ENCODE measurements at places on chromosomes 2 and 18.

- DNase-seq, result no peak
Measured at GRCh38 chr2:188404341-188405004, 112.8 kb downstream of the GULP1 start.

GRCh38 chr18:72063001-72063400 lies 481.1 kb downstream of the CBLN2 start:
- no peak for DNase-seq

DNA sequence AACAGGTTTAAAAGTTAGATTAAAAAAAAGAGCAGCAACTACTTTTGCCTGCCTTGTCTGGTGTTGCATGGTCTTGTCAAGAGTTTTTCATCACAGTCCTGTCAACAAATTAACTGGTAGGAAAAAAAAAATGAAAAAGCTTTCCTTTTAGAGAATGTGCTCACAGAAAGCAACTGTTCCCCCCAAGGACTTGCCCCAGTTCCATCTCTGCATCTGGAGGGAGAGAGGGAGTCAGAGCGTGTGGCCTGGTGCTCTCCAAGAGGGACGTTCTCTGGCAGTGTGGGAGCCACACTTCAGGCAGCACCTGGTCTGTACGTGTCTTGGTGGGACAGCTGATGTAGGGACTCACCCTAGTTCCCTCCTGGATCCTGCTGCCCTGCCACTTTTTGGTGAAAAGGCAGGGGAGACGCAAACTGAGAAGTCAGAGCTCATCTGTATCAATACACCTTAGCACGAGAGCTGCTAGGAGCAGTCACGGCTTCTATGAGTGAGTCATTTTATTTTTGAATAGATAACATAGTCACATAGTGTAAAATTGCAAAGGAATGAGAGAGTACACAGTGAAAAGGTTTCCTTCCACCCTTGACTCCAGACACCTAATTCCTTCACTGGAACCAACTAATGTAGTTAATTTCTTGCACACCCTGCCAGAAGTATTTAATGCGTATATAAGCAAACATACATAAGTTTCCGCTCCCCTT lies 172.5 kb upstream of the MGAT5 start:
- no peak for DNase-seq

- DNase-seq, result no peak
Measured at GRCh38 chr2:56811401-56811800, 627.6 kb downstream of the CCDC85A start.

- no peak for DNase-seq
Measured at GRCh38 chr2:101349893-101350662, 37.2 kb downstream of the CREG2 start.

DNA sequence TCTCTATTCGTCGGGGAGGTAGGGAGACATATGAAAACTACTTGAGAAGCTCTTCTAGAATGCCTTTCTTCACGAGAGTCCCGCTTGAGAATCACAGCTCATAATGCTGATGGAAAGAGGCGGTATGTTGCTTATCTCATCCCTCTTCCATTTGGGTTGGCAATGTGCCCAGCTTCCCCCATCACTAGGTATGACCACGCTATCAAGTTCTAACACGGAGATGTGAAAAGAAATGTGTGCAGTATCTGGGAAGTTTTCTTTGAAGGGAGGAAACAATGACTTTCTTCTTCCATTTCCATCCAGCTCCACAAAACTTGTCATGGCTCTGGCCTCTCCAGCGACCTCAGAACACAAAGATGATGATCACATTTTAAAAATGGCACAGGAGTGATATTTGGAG lies 742.4 kb downstream of the DCDC2C start:
- DNase-seq, result no peak

- DNase-seq, result no peak
Measured at GRCh38 chr2:28437149-28437835, 44.6 kb downstream of the FOSL2 start.

- DNase-seq, result no peak
Measured at GRCh38 chr18:23864624-23865023, 149.9 kb upstream of the TTC39C start.

GRCh38 chr2:9971105-9971818 lies 19.8 kb downstream of the GRHL1 start:
- DNase-seq, result no peak

- DNase-seq, result no peak
Measured at GRCh38 chr2:140998577-140998976, 1132.2 kb downstream of the LRP1B start.

GRCh38 chr2:51145761-51146160 lies 113.8 kb upstream of the NRXN1 start:
- DNase-seq, result no peak

DNA sequence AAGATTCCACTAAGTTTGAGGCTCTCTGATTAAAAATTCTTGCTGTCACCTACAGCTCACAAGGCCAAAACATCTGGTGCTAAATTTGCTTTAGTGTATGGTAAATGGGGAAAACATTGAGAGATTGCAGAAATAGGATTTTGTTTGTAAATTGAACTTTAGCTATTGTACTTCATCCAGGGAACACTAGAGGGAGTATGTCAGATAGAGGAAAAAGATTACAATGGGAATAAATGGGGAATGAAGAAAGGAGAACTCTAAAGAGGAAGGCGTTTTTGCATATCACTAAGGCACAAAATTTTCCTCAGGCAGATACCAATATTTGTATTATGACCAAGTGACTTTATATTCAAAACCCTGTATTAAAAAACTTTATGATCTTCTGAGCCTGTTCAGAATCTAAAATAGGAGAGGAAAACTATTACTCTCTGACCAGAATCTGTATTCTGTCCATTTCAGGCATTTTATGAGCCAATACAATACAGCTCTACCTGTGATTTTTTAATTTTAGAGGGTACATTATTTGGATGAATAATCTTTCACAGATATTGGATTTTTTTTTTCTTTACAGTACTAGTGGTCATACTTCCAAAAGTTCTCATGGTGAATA lies 52.3 kb upstream of the ITGB6 start:
- no peak for DNase-seq

DNA sequence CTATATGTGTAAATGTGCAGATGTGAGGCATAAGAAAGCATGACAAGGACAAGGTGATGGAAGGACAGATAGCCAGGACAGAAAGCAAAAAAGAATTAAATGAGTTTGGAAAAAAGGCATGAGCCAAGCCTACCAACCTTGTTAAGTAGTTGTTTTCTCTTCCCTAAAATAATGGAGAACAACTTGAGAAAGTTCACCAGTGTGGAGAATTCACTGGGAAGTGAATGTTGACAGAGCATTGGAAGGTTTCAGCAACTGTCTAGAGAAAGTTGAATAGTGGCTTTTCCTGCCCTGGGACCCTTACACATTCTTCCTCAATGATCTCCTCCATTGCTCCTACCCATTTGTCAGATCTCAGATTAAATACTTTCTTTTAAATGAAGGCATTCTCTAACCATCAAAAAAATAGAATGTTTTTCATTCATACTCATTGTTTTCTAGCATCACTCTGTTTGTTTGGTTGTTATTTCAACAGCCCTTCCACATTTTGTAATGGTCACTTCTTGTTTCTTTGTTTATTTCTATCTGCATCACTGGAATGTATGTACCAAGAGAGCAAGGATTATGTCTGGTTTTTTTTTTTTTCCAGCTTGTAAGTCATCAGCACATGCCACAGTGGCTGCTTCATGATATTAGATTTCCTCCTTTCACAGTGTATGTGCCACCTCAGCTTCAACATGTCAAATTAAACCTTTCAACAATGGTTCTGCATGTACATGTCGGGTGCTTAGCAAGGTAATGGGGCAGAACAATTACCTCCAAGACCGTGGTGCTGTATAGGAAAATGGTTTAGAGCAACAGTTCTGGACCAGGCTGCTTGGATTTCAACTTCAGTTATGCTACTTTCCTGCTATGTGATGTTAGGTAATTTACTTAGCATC lies 586.0 kb upstream of the VRK2 start:
- DNase-seq, result no peak

- no peak for DNase-seq
Measured at GRCh38 chr18:49968644-49969309, 155.4 kb upstream of the ACAA2 start.

- peak; percentile 9 for DNase-seq
Measured at GRCh38 chr2:88709181-88709631, 17.7 kb downstream of the RPIA start.

DNA sequence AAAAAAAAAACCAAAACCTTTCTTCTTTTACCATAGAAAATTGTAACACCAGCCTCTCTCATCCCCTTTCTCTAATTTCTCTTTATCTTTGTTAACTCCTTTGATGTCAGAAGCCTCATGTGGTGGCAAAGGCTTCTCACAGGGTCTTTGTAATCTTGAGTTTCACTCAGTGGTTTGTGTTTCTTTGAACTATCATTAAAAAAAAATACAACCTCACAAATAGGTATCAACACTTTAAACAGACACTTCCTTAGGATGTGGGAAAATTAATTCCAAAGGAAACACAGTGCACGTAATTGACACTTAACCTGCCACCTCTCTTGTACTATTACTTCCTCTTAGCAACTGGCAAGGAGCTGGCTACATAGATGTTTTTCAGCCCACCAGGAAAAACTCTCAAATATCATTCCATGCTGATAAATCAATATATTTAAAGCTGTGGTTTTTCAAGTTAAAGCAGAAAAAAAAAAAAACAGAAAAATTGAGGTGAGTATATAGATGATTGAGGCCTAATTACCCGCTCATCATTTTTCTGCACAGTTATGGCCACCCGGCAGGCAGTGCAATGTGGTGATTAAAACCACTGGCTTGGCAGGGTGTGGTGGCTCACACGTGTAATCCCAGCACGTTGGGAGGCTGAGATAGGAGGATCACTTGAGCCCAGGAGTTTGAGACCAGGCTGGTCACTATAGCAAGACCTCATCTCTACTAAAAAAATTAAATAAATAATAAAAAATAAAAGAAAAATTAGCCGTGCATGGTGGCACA lies 193.5 kb downstream of the MYO3B start:
- DNase-seq, result no peak

DNA sequence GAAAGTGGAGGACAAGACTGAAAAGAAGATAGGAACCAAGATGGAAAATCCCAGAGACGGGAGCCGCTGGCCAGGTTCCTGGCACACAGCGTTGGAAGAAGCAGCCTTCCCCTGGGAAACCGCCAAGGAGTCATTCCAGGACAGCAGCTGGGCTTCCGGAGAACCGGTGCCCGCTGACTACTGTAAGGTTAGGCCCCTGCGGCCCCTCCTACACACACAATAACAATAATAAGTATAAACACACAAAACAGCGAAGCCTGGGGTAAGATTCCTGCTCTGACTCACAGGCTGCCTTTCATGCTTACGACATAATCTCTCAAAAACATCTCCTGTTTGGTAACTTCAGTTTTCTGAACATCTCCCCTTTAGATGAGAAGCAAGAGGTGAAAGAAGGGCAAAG lies 28.1 kb upstream of the MYCN start:
- no peak for DNase-seq

DNA sequence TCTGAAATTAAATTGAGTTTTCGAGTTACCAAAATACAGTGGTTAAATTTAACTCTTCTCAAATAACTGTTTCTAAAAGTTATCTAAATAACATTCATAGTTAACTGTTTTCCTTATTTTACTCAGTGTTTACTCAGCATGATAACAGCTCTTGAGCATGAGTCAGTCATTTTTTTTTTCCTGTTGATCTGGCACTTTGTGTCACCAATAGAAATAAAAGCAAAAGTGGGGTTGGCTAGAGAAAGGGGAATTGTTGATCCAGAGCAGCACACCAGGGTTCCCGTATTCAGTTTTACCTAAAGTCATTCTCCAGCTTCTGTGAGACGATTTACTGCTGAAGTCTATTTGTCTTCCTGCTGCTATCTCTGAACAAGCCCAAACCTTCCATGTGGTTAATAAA lies 851.6 kb downstream of the DCC start:
- no peak for DNase-seq

- DNase-seq, result no peak
Measured at GRCh38 chr2:157932480-157933159, 56.5 kb upstream of the ACVR1 start.

- DNase-seq, result peak; percentile 87
Measured at GRCh38 chr2:118249531-118249930, 161.3 kb downstream of the INSIG2 start.

- DNase-seq, result peak; percentile 29
Measured at GRCh38 chr18:74493689-74494088, 2.5 kb upstream of the CNDP2 start.

DNA sequence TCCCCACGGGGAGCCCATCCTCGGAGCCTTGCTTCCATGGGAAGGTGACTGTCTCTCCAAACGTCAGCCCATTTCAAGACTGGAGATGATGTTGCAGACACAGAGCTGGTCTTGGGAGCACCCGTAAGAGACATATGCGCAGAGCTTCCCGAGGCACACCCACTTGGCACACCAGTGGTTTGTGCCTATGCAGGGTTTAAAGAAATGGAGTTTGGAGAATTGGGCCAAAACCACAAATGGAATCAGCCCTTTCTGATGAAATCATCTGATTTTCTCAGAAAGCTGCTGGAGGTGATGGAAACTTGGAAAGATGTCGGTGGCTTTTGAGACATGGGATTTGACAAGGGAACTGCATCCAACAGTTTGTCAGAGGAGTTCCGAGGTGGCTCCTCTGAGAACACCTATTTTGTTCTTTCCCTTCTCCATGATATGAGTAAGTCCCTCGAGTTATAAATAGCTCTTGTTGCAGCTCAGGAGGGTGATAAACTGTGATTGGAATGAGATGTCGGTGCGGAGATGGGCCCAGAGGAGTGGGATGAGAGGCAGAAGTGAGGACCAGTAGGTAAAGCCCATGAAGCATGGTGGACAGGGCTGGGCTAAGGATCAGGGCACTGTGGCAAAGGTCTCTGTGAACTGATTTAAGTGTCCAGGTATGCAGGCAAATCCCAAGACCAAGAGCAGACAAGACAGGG lies 225.7 kb downstream of the ACKR3 start:
- no peak for DNase-seq

DNA sequence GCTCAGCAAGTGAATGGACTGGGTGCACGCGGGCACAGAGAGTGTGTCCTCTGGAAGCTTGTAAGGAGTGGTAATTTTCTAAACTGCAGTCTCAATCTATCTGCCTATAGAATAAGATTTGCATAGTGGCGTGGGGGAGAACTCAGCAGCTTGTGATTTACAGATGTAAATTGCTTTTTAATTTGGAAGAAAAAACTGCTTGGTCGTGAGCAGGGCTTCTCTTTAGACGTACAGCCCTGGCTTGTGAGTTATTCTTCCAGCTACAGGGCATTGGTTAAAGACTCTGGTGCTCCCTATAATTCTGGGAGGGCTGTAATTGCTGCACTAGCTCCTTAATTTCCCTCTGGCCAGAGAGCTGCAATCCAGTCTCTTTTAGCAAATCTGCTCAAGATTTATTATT lies 84.9 kb downstream of the MARCO start:
- no peak for DNase-seq

- DNase-seq, result no peak
Measured at GRCh38 chr18:12113999-12114646, 20.5 kb downstream of the ANKRD62 start.

- DNase-seq, result no peak
Measured at GRCh38 chr18:56337507-56337906, 300.9 kb downstream of the TXNL1 start.

- DNase-seq, result no peak
Measured at GRCh38 chr2:19854596-19855541, 46.9 kb downstream of the TTC32 start.
